ENCODE measurements at places on chromosomes 3 and 15. TPM values are rescaled to one million over a fixed set of nuclear protein-coding genes. Genes with fewer than 3 reads are reported as not detected.

DNA sequence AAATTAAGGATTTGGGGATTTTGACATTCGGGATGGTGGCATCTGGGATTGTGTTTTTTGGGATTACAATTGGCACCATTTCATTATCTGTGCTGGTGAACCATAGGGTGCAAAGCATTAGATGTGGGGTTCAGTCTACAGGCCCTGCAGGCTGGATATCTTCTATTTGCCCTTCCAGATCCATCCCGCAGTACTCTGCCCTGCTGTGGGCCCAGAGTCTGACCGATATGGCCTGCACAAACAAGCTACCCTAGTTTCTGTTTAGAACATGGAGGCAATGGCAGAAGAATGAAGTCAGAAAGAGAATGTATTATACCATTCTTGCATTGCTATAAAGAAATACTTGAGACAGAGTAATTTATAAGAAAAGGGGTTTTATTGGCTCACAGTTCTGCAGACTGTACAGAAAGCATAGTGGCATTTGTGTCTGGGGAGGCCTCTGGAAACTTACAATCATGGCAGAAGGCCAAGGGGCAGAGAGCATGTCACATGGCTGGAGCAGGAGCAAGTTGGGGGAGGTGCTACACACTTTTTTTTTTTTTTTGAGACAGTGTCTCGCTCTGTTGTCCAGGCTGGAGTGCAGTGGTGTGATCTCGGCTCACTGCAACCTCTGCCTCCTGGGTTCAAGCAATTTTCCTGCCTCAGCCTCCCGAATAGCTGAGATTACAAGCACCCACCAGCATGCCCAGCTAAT lies 93.7 kb downstream of the NCEH1 start:
- DNase-seq, result no peak

The SLC24A5 gene
- 3.6 TPM for total RNA-seq

GRCh38 chr3:138673641-138674530 lies 65.3 kb downstream of the FAIM start:
- no peak for DNase-seq

DNA sequence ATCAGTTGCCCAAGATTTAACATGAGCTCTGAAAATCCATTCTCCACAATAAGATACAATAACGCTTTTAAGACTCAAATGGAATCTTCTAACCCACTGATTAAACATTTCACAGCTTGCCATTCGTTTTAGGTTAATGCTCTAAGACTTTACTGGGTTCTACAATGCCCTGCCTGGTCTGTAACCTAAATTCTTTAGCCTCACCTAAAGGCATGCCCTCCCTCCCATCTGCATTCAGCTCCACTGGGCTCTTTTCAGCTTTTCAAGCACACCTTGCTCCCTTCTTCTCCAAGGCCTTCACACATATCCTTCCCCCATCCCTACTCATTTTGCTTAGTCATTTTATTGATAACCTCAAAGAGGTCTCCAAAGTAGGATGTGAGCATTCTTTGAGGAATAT lies 290.9 kb downstream of the LSAMP start:
- no peak for DNase-seq

GRCh38 chr15:47584316-47584715 lies 133.0 kb upstream of the SEMA6D start:
- DNase-seq, result no peak

Data from skin of body (tissue), 3 donors.